ENCODE measurements at places on chromosomes 2 and 18.

DNA sequence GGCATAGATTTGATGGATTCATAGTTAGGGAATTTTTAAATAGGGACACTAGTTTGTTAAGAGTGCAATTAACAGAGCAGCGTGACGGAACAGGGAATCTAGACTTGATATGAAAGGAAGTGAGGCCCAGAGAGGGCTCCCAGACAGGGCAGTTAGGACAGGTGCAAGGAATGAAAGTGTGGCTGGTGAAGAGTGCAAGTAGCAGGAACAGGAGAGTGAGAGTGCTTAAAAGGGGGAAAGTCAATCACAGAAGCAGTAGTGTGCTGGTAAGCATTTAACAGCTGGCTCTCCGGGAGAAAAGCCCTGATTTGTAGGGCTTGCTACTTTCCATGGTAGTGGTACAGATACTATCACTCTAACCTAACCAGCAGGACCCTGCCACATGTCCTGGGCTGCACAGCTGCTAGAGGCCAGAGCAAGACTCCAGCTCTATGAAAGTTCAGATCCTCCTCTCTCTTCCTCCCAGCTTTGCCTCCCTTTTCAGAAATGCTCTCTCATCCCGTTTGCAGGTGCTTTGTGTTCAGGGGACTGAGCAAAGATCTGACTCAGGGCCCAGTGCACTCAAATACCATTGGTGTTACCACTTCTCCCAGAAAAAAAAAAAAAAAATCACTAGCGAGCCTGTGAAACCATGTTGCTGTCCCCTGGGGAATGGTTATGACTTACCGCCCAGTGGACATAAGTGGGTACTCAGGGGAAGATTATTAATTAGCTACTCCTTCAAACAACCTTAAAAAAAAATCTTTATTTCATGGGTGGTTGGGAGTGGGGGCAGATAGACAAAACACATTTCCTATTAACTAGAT, 18.1 kb upstream of the GCFC2 start:
- no peak for DNase-seq

DNA sequence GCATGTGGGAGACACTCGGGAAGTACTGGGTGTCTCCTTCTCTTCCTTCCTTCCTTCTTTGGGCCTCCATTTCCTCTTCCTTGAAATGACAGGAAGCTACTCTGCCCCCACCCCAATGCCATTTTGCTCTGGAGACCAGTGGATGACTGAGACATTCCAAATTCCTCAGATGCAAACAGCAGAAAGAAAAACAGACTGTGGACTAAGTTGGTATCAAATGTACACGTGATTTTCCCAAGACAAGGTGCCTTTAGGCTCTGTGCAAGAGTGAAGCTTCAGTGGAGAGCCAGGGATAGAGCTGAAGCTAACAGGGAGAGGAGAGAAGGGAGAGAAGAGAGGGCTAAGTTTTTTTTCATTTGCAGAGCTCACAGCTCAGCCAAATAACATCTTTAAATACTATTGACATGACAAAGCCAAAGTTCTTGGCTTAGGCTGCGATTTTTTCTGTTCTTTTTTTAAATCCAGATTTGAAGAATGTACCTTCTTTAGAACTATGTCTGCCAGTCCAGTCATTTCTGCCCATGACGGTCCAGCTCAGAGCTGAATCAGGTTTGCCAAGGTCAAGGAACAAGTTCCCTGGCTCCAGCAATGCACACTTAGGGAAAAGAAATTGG, 84.5 kb upstream of the LCLAT1 start:
- no peak for DNase-seq

GRCh38 chr2:234678711-234679110, 181.8 kb upstream of the ARL4C start:
- no peak for DNase-seq

DNA sequence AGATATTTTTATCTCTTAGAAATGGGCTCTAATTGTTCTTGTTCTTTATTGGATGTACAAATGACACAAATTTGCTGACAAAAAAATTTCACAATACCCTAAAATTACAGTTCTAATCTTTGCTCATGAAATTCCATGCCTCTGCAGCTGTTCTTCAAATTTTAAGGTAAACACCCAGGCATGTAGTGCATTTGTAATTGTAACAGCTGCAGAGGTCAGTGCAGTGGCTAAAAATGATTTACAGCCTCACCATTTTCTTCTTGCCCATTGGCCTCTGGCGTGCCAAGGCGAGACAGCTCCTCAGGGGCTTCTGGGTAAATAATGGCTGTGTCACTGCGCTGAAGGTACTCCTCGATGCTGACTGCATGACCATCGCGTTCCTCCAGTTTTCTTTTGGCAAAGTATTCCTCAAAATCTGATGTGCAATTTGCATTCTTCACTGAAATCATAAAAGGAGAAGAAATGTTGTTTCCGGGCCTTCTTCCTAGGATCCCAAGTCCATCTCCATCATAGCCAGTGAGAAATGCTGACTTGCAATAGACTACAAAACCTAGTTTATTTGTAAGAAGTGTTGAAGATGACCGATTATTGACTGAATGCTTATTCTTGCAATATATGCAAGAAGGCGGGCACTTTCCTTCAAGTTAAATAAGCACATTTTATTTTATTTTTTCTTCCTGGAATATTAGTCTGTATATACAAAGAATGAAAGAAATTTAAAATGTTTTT, 115.2 kb downstream of the ZEB2 start:
- DNase-seq: no peak

DNA sequence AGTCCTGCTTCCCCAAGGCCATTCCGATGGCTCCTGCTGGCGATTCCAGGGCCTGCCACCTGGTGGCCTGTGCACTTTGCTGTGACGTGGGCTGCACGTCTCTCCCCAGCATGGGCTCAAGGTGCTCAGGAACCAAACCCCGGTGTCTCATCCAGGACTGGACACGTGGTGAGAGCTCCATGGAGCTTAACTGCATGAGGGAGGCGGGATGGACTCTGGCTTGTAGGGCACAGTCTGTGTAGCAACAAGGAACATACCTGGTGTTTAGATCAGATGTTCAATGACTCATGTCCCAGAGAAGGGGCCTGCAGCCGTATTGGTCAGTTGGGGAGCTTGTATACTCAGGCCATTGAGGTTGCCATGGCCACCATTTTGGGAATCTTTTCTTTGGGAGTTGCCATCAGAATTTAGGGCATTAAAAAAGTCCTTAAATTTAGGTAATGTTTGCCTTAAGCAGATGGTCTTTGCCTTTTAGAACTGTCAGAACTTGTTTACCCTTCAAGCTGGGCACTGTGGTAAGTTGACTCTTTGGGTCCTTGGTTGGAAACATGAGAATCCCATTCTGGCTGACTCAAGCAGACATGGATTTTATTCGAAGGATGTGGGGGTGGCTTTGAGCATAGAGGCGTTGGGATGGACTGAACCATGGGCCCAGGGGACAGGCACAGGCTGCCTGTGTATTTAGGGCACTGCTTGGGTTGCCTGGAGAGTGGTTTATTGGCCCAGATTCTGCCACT, 21.0 kb downstream of the AGAP1 start:
- DNase-seq: no peak

GRCh38 chr2:110820128-110820527, 87.8 kb downstream of the ACOXL start:
- DNase-seq: no peak

GRCh38 chr2:98446850-98447249, 2.2 kb downstream of the INPP4A start:
- no peak for DNase-seq

DNA sequence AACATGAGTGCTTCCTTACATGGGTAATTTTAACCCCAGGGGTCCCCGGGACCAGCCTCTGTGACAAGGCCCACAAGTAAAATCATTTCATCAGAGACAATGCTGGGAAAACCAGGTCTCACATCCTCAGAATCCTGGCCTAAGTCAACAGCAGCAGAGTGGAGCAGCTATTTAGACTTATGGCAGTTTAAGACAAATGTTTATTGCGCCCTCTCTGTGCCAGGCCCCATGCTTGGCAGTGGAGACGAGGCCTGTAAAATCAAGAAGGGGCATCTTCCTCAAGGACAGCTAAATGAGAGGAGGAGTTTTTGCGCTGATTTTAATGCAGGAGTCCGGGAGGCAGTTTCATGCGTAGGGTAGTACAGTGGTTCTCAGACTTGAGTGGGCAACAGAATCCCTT, 56.0 kb upstream of the ACAA2 start:
- no peak for DNase-seq

DNA sequence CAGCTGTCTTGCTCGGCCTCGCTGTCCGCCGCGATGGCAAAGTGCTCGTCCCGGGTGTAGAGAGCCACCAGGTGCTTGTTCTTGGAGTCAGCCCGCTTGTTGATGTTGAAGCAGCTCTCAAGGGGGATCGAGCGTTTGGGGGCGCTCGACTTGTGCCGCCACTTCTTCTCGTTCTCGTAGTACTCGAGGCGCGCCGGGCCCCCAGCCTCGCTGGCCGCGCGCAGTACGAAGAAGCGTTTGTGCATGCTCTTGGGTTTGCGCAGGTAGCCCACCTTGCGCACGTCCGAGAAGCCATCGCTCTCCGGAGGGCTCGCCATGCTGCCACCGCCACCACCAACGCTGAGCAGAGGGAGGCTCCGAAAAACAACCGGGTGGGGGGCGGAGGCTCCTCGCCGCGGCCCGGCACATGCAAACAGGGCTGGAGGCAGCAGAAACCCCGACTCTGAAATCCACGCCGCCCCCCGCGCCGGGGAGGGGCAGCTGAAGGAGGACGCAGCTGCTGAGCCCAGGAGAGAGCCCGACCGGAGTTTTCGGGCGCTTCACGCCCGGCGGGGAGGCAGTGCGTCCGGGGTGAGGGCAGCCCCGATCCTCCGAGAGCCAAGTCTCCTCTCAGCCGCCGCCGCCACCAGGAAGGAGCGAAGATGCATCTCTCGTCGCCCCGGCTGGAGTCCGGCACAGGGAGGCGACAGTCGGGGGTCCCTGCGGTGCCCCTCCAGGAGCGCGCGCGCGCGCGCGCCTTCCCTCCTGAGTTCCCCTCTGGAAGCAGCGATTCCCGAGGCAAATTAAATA, 1.0 kb downstream of the IRS1 start:
- DNase-seq: peak; percentile 43

DNA sequence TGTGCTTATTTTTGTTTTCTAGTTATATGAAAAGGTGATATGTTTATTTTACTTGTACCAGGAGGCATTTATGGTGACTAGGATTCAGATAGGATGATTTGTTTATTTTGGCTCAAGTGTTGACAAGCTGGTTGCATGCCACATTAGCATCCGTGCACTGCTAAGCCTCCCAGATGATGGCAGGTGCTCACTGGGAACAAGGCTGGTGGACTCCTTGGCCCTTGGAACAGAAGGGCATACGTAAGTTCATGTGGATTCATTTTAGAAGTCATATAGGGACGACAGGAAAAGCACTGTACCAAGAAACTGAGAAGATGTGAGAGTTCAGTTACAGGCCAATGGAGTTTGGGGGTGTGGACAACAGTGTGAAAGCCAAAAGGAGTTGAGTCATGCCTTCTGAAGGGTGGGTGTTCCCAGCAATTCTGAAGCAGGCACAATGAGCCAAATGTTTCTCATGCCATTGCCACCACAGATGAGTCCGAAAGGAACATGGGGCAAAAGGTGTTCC, 166.2 kb downstream of the PHLPP1 start:
- DNase-seq: no peak

DNA sequence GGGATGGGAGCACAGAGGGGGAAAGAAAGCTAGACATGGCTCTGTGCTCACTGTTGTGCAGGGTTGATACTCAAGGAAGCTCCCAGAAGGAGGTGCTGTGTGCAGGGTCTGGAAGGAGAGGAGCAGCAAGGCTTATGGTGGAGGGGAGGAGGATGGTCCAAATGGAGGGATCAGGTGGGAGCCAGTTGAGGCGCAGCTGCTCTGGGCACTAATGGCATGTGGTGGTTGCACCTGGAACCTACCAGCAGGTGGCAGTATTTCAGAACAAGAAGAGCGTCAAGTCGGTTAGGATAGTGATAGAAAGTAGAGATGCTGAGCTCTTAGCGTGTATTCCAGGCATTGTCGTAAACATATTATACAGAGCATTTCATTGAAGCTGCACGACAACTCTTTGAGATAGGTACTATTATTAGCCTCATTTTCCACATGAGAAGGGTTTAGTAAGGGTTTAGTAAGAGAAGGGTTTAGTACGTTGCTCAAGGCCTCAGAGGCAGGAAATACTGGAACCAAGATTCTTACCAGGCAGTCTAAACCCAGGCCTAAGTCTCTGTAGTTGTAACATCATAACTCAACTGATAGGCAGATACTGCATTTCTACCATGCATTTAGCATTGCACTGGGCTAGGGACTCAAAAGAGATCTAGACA, 223.7 kb downstream of the CYP26B1 start:
- DNase-seq: peak; percentile 50

DNA sequence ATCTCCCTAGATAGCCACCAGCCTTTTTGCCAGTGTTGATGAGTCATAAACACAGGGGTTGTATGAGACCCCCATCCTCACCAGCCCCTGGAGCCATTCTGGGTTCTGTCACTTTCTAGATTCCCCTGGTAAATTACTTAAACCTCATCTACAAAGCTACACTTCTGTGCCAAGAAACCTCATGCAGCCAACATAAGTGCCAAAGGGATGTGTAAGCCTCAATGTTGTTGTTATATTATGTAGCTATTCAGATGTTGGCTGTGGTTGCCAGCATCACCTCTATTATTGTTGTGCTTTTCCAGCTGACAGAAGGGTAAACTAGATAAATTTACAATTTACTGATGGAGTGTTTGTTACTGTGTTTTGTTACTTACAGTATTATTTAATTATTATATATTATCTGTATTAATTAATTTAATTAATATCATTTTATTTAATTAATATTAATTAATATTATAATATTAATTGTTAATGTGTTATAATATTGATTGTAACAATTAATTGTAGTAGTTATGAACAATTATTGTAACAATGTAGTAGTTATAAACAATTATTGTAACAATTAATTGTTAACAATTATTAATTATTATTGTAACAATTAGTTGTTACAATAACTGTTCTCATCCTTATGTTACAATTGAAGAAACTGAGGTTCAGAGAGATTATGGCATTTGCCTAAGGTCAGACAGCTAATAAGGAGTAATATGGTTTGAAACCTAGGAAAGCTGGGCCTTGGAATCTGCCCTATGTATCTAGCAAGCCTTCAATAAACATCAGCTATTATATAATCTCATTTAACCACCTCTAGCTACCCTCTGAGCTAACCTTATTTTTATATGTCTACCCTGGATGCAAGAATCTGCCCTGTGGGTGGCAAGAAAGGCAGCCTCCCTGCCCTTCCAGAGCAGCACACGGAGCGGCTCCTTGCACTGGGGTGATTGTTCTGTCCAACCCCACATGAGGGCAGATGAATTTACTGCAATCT, 36.1 kb downstream of the PSTPIP2 start:
- no peak for DNase-seq

- DNase-seq: no peak
Measured at GRCh38 chr2:41431756-41432155, 616.1 kb upstream of the PKDCC start.

- no peak for DNase-seq
Measured at GRCh38 chr2:1664698-1665097, 79.6 kb downstream of the PXDN start.
